ENCODE measurements at places on chromosomes 7 and 10.

- no peak for DNase-seq
These were observed 192.7 kb downstream of the SEC23IP start for GRCh38 chr10:120085096-120085796.

DNA sequence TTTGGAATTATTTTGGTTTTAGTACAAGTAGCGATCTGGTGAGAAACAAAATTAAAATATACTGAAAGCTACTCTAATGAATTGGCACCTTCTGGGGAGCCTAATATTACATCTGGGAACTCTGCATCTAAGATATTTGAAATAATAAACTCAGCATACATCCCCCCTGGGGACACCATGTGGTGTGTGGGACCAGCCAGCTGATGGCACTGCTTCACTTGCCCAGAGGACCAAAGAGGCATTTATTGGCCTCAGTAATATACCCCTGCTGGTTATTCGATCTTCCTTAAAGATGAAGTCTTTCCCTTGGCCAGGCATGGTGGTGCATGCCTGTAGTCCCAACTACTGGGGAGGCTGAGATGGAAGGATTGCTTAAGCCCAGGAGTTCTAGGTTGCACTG lies 195.1 kb upstream of the AUTS2 start:
- DNase-seq: no peak

DNA sequence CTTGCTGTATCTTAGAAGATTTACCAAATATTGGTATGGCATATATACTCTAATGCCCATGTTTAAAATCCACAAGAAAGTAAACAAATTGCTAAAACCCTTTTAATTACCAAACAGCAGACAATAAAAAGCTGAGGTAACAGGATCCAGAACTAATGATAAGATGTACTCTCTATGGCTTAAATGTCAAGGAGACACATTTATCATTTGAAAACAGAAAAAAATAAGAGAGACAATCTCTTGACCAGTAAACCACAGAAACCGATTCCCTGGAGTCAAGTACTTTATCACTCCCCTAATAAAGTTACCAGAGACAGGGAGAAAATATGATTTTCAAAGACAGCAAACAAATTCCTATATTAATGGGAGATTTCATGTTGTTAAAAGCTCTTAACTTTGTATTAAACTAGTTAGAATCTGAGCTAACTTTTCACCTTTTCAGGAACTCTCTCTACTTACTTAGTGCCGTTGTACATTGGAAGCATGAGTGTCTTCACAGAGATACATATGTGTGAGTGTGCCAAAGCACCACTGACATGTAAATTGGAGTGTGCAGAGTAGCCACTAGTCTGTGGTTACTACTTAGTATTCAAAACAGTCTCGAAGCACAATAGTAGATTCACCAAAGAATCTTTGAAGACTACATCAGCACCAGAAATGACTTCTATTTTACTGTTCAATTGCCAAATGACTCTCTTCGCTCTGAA lies 44.2 kb downstream of the TSPAN12 start:
- DNase-seq: no peak

- DNase-seq: no peak
These were observed 5.0 kb upstream of the TNS3 start for GRCh38 chr7:47586925-47587324.

- no peak for DNase-seq
These were observed 537.6 kb downstream of the TCERG1L start for GRCh38 chr10:130773941-130774340.

DNA sequence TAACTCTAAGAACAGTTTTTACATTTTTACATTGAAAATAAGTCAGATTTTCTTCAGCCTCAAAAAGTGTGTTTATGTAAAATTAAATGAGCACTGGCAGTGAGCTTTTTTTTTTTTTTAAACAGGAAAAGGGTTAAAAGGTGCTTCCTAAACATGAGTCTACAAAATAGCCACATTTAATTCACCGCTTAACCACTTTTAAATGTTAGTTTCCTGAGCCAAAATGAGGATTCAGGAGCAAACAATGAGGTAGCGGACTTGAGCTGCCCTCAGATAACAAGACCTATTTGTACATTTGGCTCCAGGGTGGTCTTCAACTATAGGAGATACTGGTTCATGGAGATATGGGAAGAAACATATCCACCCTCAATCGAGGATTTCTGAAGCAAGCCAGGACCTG lies 22.8 kb downstream of the AKR1C3 start:
- DNase-seq: no peak

DNA sequence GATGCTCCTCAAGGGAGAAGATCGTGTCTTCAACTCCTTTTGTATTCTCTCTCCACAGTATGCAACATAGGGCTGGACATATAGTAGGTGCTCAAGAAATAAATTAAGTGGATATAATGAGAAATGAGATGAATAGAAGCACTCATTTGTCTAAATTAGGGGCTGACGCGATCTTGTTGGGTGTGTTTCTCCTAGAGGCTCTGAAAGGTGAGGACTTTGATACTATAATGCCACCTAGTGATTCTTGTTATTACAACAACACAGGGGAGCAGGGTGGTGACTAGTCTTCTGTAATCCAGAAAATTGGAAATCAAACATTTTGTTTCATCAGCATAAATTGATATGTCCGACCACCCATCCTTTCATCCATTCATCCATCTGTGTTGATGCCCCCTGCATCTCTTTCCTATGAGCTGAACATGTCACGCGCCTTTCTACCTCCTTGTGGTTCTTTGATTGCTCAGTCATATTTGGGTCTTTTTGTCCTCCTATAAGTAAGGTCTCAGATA lies 3.5 kb upstream of the CFAP58 start:
- DNase-seq: no peak

DNA sequence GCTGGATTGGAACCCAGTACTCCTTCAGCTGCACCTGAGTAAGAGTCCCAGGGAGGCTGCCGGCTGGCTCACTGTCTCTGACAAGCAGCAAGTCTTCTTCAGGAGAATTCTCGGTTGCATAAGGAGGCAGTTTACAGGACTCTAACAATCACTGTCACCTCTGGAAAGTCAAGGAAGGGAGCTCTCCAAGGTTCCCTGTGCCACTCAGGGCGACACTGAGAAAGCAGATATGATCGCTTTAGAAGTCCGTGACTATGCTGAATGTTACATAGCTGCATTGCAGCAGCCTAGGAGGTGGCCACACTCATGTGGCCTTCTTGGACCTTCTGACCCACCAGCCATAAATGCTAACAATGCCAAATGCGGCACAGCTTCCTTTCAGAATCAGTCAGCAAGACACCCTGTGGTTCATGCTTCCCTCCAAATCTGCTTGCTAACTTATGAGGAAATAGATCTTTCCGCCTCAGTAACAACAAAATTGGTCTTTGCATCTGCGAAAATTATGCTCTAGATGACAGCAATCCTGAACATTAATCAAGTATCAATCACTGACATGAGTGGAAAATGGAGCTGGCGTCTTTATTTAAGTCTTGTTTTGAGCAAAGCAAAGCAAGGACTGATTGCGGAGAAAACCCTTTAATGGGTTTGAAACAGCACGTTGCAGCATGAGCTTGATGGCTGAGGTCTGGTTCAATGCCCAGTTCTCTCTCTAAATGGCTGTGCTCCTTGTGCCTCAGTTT lies 132.9 kb downstream of the ATXN7L1 start:
- no peak for DNase-seq

GRCh38 chr7:108109221-108109908 lies 20.8 kb downstream of the LAMB4 start:
- peak; percentile 30 for DNase-seq

GRCh38 chr7:159136013-159136412 lies 8.7 kb downstream of the VIPR2 start:
- DNase-seq: no peak

- DNase-seq: no peak
These were observed 1.3 kb upstream of the FZD8 start for GRCh38 chr10:35643151-35644049.

GRCh38 chr10:4352414-4352961 lies 473.5 kb upstream of the AKR1E2 start:
- DNase-seq: no peak

DNA sequence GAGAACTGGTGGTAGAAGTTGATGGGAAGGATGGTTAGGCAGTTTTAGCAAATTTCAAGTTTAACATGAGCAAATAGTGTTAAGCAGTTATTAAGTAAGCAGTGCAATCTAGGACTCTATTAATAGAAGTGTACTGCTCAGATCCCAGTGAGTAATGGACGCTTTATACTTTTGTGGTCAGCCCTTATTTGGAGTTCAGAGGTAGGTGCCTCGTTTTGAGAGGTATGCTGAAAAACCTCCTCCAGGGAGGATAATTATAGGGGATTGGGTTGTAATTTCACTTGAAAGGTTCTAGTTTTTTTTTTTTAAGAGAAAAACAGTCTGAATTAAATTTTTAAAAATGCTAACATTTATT lies 33.5 kb upstream of the CCDC7 start:
- DNase-seq: no peak

GRCh38 chr10:84452003-84452402 lies 123.6 kb downstream of the CCSER2 start:
- DNase-seq: no peak

GRCh38 chr7:101927389-101927788 lies 110.0 kb downstream of the CUX1 start:
- DNase-seq: no peak

DNA sequence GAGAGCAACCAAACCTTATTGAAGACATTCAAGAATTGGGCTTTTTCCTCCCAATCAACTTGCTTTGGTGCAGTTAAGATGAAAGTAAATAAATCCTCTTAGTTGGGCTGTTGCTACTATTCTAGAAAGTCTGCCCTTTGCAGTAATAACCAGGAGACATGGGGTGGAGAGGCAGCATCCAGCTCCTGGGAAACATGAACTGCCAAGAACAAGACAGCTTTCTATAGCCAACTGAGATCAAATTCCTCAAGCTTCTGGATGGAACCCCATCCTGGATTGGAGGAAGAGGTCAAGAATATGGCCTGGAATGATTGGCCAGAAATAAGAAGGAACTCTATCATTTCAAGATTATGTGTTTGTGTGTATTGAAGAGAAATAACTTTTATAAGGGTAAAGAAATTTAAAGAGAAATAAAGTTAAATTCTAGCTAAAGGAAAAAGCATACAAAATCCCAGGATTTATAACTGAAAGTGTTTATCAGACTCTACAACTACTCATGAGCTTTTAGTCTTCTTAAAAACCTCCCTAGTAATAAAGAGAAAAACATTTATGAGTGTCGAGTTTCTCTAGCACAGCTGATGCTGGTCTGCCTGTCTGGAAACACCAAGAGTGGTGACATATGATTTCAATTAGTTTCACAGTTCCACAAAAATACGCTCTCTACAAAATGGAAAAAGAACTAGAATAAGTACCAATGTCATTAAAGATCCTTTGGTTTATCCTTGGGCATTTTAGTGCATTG lies 70.1 kb upstream of the COL1A2 start:
- DNase-seq: no peak

- no peak for DNase-seq
These were observed 45.0 kb downstream of the ALOX5 start for GRCh38 chr10:45418849-45419675.

- no peak for DNase-seq
These were observed 94.9 kb upstream of the EEPD1 start for GRCh38 chr7:36058020-36058592.

DNA sequence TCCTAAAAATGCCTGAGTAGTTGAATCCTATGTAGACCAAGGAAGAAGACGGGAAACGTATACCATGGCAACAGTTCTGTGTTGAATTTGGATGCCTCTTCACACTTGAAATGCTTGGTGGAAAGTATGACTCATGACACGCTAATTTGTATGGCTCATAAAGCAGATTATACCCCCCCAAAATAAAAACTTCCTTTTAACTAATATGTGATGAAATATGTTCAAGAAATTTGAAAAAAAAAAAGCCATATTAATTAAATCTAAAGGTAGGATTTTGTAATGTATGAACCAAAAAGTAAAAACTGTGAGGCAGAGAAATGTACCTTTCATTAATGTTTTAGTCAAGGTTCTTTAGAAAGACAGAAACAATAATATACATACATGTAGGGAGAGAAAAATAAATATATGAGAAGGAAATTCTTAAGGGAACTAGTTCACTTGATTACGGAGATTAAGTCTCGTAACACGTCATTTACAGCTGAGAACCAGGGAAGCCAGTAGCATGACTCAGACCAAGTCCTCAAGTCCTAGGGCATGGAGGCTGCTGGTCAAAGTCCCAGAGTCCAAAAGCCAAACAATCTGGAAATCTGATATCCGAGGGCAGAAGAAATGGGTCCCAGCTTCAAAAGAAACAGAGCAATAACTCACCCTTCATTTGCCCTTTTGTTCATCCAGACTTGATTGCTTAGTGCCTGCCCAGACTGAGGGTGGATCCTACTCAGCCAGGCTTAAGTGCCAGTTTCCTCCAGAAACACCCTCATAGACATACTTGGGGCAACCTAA lies 485.1 kb downstream of the SEMA3D start:
- DNase-seq: no peak

DNA sequence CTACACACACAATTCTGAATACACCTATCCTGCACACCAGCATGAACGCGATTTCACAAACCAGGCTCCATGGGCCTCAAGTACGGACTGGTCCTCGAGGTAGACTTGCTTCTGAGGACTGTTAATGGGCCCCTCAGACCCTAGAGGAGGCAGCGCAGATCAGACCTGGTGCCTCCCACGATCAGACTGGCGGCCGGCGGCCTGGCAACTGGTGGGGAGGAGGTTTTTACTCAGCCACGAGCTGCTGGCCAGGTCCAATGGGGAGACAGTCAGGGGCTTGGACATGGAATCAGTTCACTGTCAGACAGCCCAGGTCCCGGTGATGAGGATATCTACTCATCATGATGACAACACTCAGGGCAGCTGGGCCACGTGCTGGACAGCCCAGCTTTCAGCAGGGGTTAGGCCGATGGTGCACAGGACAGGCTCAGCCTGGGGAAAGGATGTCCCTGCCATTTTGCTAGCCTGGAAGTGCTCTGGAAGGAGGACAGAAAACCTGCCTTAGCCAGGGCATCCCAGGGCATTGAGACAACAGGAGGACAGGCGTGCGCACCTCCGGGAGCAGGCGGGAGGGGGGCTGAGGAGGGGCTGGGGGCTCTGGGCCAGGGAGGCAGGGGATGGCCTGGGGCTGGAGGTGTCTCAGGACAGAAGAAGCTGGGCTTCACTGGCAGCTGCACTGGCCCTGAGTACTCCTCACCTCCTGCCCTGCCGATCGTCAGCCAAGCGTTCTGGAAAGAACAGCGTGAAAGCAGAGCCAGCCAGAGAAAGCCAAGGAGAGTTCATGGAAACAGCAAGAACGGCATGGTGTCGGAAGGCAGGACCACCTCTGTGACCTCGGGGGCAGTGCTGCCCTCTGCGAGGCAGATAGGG lies 48.0 kb upstream of the RASGEF1A start:
- DNase-seq: no peak

All from NCI-H2107 (cell line).